Foreskin fibroblast (primary cell): ENCODE measurements at places on chromosomes 7 and 10.
A peak's percentile ranks its signal among the peaks of the same experiment; 100 is the strongest.

DNA sequence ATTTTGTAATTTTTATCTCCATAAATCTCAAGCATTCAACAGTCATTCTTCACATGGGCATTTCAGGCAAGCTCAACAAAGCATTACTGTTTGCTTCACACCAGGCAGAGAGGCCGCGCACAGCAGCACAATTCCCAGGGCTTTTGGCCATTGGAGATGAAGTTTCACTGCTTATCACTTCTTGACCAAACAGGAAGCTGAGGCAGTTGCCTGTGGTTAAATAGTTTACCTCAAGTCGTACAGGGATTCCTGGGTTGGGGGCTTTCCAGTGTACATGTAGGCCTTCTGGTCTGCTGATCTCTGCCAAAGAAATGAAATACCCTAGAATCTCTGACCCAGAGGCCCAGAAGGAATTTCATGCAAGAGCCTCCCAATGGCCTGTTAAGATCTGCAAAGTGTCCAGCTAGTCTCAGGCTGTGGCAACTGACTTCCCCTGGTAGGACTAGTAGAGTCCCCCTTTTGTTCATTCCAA, 11.2 kb upstream of the PRDX3 start:
- no peak for DNase-seq

- DNase-seq = no peak
Measured at GRCh38 chr10:47449102-47449978, 34.6 kb downstream of the ANXA8 start.

DNA sequence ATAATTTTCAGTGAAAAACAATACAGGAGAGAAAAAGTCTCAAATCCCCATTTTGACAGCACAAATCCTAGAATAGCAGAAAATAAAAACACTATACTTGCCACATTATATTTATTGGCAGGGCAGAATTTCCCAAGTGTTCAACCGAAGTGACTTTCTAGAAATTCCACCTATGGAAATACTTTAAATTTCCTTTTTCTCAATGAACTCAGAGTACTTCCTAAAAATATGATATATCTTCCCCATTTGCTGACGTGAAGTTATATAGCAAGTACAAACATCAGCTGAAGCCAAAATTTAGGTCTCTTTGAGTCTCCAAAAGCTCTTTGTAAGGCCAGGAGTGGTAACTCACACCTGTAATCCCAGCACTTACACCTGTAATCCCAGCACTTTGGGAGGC, 83.3 kb downstream of the NT5C2 start:
- no peak for DNase-seq

DNA sequence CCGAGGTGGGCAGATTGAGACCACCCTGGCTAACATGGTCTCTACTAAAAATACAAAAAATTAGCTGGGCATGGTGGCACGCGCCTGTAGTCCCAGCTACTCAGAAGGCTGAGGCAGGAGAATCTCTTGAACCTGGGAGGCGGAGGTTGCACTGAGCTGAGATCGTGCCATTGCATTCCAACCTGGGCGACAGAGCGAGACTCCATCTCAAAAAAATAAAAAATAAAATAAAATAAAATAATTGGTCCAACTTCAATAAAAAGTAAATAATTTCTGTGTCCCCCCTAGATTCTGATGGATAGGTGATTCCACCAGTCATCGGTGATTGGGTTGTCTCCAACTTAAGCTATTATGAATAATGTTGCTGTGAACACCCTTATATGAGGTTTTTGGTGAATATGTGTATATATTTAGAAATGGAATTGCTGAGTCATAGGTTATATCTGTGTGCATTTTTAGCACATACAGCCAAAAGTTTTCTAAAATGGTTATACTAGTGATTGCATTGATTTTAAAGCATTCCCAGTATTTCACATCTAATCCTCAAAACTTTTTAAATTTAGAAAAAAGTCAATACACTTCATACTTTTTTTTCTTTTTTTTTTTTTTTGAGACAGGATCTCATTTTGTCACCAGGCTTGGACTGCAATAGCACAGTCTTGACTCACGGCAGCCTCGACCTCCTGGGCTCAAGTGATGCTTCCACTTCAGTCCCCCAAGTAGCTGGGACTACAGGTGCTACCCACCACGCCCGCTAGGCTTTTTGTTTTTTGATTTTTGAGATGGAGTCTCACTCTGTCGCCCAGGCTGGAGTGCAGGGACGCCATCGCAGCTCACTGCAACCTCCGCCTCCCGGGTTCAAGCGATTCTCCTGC, 13.7 kb upstream of the SRPK2 start:
- no peak for DNase-seq

- peak; percentile 83 for DNase-seq
Measured at GRCh38 chr10:61662794-61663259, at the start of gene CABCOCO1. CABCOCO1 (plus strand) TSS chr10:61662929; CDS start chr10:61662973, 44 bp downstream.

DNA sequence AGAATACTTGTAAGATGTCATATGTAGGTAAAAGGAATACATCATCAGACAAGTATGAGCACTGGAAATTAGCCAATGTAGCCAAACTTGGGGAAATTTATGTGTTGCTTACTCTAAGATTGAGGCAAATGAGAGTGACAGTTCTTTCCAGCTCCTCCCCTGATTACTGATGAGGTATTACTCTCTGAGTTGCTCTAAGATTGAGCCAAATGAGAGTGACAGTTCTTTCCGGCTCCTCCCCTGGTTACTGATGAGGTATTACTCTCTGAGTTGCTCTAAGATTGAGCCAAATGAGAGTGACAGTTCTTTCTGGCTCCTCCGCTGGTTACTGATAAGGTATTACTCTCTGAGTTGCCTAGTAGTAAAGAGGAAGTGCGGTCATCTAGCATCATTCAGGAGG, 435.8 kb downstream of the NRG3 start:
- DNase-seq = no peak

- no peak for DNase-seq
Measured at GRCh38 chr7:149615690-149616270, 118.2 kb upstream of the ZNF746 start.

DNA sequence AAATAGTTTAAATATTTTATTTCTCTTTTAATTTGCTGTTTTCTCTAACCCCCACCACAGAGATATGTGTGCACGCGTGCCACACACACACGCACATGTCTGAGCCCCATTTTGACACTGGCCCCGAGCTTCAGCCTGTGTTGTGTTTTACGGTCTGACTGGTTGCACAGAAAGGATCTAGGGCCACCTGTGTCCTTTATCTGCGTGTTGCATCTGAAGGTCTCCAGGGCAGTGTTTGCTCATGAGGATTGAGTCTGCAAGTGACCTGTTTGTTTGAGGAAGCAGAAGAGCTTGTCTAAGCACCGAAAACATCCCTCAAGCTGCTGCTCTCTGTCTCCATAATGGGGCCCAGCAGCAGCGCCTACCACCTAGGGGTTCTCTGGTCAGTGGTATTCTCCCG, 266.4 kb upstream of the LYZL1 start:
- no peak for DNase-seq

- DNase-seq = no peak
Measured at GRCh38 chr7:78062214-78062613, 263.6 kb downstream of the PHTF2 start.

DNA sequence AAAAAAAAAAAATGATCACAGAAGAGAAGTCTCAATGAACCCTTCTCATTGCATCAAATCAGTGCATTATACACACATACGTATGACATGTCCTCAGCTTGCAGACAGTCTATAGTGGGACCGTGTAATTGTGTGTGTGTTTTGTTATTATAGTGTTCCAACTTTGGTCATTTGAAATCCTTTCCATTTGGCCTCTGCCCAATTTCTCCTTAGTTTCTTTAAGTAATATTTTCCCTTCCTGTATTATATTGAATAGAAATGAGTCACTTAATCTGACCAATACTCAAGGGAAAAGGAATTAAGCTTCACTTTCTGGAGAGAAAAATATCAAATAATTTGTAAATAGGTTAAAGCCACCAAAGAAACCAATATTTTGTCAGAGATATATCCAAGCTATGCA, 415.5 kb upstream of the SORCS1 start:
- peak; percentile 17 for DNase-seq

DNA sequence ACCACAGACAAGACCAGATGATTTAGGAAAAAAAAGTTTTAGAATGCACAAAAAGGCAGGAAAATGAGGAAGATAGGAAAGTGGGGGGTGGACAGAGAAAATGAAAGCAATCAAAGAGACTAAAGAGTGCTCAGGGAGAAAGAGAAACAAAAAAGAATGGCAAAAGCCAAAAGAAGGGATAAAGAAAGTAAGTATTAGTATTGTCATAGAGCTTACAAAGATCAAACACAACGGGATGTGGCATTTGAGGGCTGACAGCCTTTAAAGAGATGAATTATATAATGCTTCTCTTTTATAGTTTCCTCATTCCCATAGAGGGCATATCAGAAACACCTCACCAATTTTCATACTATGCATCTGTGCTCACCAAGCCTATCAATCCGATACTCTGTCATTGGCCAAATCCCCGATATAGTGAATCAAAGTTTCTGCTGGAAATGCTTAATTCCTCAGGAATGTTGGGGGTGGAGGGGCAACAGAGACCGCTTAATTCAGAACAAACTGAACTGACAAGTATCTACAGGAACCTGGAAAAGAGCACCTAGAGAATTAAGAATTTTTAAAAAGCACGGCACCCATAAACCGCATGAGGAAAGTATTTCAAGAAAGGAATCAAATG, 2.7 kb downstream of the COG5 start:
- peak; percentile 48 for DNase-seq

DNA sequence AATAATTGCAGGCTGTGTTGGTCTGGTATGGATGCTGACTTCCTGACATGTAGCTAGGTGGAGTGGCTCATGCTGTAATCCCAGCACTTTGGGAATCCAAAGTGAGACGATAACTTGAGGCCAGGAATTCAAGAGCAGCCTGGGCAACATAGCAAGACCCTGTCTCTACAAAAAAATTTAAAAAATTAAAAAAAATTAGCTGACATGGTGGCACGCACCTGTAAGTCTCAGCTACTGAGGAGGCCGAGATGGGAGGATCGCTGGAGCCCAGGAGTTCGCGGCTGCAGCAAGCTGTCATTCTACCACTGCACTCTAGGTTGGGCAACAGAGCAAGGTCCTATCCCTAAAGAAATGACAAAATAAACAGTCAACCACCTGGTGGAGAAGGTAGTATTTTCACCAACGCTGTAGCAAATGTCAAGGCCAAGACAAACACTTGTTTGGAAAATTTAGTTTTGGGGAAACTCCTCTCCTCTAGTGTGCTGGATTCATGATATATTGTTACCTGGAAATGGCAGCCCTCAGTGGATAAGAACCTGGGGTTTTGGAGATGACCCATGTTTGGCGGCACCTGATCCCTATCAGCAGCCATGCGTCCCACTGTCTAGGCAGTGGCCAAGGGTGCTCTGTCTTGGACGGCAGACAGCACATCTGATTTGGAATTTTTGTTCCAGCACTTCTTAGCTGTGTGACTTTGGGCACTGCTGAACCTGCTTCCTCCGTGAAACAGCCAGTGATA, 29.5 kb downstream of the CUX1 start:
- DNase-seq = no peak

GRCh38 chr10:129760003-129760315, 204.1 kb downstream of the EBF3 start:
- DNase-seq = no peak

DNA sequence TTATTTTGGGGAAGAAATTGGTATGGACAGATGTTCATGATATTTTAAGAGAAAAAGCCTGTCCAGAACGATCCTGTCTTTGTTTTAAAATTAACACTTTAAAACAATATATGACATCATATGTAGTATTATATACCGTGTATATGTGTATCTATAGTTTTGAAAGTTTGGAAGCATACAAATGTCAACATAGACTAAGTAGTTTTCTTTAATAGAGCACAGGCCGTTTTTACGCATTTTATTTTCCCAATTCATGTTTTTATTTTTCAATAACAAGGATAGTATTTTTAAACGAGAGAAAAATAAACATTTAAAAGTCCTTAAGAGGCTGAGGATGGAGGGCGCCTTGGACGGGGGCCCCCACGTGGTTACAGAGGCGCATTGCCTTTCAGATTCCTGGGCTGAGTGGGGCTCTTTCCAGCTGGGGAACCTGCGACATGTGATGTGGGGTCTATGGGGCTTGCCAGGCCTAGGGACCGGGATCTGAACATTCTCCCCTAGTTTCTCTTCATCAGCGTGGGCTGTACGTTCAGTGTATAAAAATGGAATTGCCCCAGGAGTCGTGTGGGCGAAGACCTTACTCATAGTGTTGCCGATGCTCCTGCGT, 127.8 kb upstream of the ZNF746 start:
- peak; percentile 57 for DNase-seq

GRCh38 chr7:49635800-49636199, 137.6 kb upstream of the VWC2 start:
- no peak for DNase-seq

GRCh38 chr7:130356121-130356875, 11.7 kb downstream of the CPA5 start:
- DNase-seq = peak; percentile 96

- no peak for DNase-seq
Measured at GRCh38 chr7:112942981-112943380, 143.6 kb downstream of the GPR85 start.

DNA sequence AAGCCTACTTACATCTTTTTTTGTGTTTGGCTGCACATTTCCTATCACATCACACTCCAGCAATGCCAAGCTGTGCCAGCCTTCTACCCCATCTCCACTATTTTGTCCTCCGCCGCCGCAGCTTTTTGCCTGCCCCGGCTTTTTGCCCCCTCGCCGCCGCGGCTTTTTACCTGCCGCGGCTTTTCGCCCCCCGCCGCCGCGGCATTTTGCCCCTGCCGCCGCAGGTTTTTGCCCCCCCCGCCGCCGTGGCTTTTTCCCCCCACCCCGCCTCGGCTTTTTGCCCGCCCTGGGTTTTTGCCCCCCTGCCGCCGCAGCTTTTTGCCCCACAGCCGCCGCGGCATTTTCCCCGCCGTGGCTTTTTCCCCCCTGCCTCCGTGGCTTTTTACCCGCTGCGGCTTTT, 506.0 kb downstream of the ZNF37A start:
- no peak for DNase-seq

GRCh38 chr7:20861468-20861867, 74.8 kb upstream of the SP8 start:
- DNase-seq = no peak

- no peak for DNase-seq
Measured at GRCh38 chr7:25842201-25842733, 309.7 kb upstream of the NFE2L3 start.
